ENCODE measurements at places on chromosomes 1 and 21.
A peak's percentile ranks its signal among the peaks of the same experiment; 100 is the strongest.

DNA sequence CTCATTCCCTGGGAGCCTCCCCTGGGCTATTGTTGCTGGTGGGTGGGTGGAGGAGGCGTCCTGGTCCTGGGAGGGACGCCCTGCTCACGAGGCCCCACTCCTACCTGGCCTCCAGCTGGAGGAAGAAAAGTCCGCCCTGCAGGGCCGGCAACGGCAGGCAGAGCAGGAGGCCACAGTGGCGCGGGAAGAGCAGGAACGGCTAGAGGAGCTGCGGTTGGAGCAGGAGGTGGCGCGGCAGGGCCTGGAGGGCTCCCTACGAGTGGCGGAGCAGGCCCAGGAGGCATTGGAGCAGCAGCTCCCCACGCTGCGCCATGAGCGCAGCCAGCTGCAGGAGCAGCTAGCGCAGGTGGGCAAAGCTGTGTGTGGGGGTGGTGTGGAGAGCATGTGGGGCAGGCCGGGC, 24.9 kb downstream of the CROCC start:
- no peak for DNase-seq

GRCh38 chr1:184909019-184909418, 65.3 kb downstream of the NIBAN1 start:
- DNase-seq: no peak

DNA sequence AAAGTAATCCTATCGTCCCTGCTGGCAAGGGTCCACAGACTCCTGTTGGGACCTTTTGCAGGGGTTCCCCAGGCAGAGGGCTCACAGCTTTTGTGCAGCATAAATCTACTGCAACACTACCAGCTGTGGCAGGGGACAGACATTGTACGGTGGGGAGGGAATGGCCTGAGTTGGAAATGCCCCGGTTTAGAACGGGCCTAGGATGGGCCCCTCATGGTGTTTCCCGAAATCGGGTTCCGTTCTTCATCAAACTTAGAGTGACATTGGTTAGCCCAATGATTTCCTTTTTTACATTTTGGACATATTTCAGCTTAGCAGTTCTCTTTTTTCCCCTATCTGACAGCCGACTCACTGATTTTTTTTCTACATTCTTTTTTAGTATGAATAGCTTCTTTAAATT, 26.5 kb upstream of the SAMD11 start:
- no peak for DNase-seq

DNA sequence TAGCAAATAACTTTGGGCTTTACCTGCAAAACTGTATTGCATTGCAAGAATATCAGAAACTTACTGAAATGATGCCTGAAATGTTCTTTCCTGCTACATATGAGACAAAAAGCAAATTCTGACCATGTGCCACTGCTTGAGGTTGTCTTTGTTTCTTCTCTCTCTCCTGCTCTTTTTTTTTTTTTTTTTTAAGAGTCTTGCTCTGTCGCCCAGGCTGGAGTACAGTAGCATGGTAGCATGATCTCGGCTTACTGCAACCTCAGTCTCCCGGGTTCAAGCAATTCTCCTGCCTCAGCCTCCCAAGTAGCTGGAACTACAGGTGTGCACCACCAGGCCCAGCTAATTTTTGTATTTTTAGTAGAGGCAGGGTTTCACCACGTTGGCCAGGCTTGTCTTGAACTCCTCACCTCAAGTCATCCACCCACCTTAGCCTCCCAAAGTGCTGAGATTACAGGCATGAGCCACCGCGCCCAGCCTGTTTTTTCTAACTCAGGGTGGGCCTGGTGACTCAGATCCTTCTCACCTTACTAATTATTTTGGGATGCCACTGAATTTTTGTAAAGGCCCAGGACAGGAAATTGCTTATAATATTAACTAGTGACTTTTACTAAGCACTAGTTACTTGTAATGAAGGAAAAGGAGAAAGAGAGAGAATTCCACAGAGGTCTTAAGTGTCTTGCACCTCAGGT, 35.9 kb downstream of the DNASE2B start:
- DNase-seq: no peak

- no peak for DNase-seq
Measured at GRCh38 chr1:35554266-35555211, 2.7 kb downstream of the KIAA0319L start.

GRCh38 chr1:21651214-21652042, 17.7 kb downstream of the RAP1GAP start:
- DNase-seq: peak; percentile 37

DNA sequence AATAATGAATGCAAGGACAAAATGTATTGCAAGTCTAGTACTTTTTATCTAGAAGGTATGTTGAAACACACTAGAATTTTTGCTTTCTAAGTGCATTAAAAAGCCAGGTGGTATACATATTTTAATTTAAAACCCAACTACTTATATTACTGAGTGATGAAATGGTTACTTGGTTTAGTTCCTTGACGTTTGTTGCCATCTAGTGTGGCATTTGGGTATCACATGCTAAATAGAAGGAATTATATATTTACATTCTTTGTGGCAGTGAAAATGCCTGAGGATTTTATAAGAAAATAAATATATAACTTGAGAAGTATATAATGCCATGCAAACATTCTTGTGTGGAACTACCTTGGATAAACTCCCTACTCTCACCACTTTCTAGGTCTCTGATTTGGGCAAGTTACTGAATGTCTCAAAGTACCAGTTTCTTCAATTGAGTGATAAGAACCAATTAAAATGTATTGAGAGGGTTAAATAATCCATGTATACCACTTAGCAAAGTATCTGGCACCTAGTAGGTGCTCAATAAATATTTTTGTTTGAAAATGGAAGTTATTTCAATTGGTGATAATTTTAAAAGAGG, 69.6 kb downstream of the SDCCAG8 start:
- no peak for DNase-seq

GRCh38 chr1:202250982-202251381, 57.4 kb downstream of the LGR6 start:
- DNase-seq: no peak

DNA sequence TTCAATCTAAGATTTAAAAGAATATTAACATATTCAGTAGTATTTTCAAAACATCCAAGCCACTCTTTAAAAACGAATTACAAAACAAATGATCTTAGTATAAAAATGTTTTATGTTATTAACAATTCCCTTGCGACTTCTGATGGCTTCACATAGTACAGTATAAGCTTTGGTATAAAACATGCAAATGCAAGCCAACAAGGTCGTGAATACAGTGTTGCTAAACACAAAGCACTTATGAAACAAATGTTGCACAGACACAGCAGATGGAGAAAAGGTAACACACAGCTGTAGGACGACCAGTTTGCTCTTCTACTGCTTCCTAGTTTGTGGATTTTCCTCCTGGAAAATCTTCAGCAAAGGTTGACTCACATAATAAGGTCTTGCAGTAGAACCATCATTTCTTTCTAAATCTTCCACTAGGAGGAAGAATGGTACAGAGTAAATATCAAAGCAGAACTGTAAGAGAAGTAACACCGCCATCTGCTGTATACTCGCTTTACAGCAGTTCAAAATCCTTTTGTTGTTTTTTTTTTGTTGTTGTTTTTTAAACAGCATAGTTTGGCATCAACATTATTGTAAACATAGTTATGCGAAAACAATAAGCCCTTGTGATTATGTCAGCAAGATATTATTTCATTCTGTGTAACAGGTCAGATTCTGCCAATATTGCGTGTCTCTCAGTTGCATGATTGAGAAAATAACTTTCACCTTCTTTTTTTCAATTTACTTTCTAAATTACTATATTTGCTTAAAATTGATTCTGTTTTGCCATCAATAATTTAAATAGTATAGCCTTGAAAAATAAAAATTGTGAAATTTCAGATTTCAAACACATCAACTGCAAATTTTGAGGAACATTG, 69.5 kb downstream of the LHX8 start:
- no peak for DNase-seq

- no peak for DNase-seq
Measured at GRCh38 chr1:113692824-113693431, 66.4 kb downstream of the PHTF1 start.

GRCh38 chr1:56709269-56709880, 64.3 kb downstream of the PRKAA2 start:
- peak; percentile 4 for DNase-seq
